ENCODE measurements at places on chromosomes 2 and 18.

- no peak for DNase-seq
These were observed 43.0 kb upstream of the CYBRD1 start for GRCh38 chr2:171479154-171479814.

DNA sequence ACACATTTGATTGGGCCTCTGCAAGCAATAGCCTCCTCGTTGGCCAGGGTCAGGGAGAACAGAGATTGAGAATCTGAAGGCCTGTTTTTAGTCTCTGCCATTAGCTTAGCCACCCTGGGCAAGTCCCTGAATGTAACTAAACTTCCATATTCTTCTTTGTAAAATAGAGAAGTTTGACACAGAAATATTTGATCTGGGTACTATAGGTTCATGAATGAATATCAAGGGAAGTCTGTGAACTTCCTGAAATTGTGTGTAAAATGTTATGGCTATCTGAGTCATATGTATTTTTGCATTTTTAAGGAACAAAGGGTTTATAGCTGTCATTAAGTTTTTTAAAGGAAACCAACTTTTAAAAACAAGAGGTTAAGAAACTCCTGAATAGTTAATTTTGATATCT lies 23.2 kb downstream of the RND3 start:
- no peak for DNase-seq

GRCh38 chr2:172364261-172364660 lies 63.1 kb upstream of the ITGA6 start:
- DNase-seq, result no peak

DNA sequence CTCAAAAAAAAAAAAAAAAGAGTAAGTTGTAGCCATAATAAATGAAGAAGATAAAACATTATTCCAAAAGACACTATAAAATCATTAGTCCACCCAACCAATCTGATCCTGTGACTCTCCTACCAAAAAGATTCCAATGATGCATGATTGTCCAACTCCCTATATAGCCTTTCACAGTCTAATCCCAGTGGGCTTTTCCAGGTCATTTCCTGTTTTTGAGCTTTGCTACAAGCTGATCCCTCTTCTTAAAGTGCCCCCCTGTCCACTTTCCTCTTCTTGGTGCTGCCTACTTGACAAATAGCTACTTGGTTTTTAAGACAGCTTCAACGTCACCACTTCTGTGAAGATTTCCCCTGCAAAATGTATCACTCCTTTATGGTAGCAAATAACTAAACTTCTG lies 88.4 kb downstream of the SEMA4F start:
- DNase-seq, result no peak

- peak; percentile 87 for DNase-seq
These were observed 1.5 kb upstream of the IRS1 start for GRCh38 chr2:226800941-226801784.

- no peak for DNase-seq
These were observed 460.8 kb downstream of the RNF144A start for GRCh38 chr2:7377916-7378569.

DNA sequence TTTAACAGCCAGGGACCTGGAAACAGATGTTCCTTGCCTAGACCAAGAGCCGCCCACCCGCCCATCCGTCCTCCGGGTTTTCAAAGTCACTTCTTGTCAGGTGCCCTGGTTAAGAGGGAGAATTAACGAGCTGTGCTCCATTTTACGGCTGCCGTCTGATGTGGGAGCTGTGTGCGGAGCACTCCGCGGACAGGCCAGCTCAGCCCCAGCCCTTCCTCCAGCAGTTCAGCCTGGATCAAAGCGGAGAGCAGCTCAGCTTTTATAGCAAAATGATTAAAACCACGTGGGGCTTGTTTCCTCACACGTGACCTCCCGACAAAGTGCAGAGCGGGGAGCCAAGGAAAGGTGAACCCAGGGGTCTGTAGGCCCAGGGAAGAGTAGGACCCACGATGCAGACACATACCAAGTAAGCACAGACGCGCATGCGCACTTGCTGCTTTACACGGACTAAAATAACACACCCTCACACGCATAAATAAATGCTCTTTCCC lies 46.1 kb upstream of the PKDCC start:
- no peak for DNase-seq

DNA sequence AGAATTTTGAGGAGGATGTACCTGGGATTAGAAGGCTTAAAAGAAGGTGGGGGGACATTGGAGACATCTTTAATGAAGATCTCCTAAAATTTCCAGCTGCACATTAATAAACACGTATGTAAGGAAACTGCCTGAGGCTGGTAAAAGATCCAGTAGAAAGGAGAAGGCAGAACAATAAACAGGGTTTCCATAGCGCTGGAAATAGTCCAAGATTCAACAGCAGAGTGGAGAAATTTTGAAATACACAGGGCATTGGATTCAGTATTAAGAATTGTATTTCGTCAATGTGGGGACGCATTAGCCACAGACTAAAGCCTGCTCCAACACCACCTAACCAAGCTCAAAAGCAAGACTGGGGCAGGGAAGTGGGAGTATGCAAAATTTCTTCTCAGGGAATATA lies 606.9 kb upstream of the NRXN1 start:
- no peak for DNase-seq

- no peak for DNase-seq
These were observed 137.2 kb upstream of the RASGRP3 start for GRCh38 chr2:33339269-33339668.

- no peak for DNase-seq
These were observed 335.7 kb downstream of the GALNT13 start for GRCh38 chr2:154207288-154208047.

- peak; percentile 79 for DNase-seq
These were observed 284.5 kb downstream of the MTX2 start for GRCh38 chr2:176553685-176554100.

DNA sequence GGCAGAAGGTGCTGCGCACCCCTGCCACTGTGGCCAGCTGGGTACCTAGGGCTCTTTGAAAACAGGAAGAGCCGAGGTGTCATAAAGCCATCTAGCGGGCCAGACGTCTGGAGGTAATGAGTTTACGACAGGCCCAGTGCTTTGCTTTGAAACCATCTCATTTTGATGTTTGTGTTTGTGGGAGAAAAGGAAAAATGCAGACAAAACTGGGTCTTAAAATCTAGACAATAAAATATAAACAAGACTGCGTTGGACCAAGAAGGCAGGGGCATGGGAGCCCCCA lies 3.2 kb downstream of the HOXD9 start:
- DNase-seq, result no peak
